ENCODE measurements at places on chromosomes 12 and 14.

- H3K27ac ChIP-seq: no peak overlapping the region
- H3K4me1 ChIP-seq: no peaks in the 10 kb centered on the region
- no peaks in the 10 kb centered on the region for H3K36me3 ChIP-seq
- H3K27me3 ChIP-seq: no peaks in the 10 kb centered on the region
These were observed 216.2 kb downstream of the CPNE8 start for GRCh38 chr12:38689195-38689594.

DNA sequence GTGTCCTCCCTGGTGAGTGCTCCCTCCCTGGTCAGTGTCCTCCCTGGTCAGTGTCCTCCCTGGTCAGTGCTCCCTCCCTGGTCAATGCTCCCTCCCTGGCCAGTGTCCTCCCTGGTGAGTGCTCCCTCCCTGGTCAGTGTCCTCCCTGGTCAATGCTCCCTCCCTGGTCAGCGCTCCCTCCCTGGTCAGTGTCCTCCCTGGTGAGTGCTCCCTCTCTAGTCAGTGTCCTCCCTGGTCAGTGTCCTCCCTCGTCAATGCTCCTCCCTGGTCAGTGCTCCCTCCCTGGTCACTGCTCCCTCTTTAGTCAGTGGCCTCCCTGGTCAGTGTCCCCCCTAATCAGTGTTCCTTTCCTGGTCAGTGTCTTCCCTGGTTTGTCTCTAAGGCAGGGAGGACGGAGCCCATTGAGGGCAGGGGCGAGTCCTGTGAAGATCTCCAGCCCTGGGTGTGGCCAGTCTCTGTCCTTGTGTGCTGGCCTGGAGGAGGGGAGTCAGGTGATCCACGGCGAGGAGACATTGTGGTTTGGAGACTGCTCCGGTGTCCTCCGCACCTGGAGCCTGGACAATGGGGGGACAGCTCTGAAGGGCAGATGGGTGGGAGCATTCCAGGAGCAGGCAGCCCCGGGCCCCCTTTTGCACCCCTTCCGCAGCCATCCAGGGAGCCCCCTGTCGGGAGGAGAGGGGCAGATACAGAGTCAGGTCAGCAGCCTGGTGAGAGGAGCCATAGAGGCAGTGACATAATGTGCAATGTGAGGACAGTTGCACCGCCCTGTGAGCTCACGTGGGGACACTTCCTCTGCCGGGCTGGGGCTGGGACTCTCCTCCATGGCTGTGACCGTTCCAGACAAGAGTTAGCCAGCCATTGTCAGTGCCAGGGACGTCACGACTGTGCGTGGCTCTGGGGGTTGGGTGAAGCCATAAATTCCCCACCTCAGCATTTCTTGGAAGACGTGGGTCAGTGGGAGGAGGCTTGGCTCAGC lies 93.4 kb downstream of the ADGRD1 start:
- H3K27ac ChIP-seq: no peak overlapping the region
- no peak for DNase-seq
- no peaks in the 10 kb centered on the region for H3K36me3 ChIP-seq
- H3K4me1 ChIP-seq: no peaks in the 10 kb centered on the region
- H3K27me3 ChIP-seq: no peaks in the 10 kb centered on the region

DNA sequence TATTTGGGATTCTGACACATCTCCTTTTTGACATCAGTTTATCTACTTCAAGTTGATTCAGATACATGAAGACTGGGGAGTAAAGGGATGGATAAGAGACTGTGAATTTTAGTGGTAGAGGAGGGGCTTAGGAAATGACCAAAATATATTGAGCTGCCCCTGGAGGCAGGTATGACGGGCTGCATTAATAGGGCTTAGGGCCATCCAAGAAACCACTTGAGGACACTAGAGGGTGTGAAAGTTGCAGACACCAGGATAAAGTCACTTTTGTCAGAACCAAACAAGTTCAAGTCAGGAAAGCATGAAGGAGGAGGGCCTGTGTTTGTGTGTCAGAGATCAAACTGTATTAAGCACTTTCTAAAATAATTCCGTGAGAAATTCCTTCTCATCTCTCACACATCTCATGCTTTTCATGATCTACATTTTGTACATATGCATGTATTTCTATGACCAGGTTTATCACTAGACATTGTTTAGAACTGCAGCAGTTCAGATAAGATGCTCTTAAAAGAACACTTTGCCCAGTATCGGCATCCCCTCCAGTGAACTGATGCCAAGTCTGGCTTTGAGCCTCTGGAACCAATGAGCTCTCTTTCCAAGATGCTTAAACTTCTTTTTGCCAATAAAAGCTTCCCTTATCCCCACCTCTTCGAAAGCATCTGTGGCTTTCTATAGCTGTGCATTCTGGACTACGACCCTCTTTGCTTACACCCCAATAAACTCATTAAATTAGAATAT lies 136.9 kb downstream of the SLC38A1 start:
- H3K36me3 ChIP-seq: no peaks in the 10 kb centered on the region
- no peaks in the 10 kb centered on the region for H3K27me3 ChIP-seq
- no peak overlapping the region for H3K27ac ChIP-seq

DNA sequence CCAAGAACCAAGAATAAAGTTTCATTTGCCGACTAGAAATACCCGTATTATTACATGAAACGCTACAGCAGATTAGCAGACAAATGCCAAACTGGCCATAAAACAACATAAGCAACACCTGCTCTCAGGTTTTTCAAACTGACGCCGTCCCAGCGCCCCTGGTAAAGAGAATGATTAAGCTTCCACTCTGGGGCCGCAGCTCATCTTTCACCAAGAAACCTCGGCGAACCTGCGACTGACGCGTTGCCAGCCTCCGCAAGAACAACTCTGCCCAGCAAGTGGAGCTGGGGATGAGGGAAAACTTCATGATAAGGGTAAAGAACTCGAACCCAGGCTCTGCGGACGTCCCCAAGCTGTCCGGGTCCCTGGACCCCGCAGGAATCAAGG lies 530 bp downstream of the ARL1 start:
- H3K4me1 ChIP-seq: 0 out of 2 replicates have a peak, but pooled peaks cover 8% of the 10 kb centered on the region
- H3K4me3 ChIP-seq: peak overlapping the region; percentile 86
- H3K27me3 ChIP-seq: no peaks in the 10 kb centered on the region
- peak; percentile 35 for DNase-seq
- H3K36me3 ChIP-seq: no peaks in the 10 kb centered on the region

DNA sequence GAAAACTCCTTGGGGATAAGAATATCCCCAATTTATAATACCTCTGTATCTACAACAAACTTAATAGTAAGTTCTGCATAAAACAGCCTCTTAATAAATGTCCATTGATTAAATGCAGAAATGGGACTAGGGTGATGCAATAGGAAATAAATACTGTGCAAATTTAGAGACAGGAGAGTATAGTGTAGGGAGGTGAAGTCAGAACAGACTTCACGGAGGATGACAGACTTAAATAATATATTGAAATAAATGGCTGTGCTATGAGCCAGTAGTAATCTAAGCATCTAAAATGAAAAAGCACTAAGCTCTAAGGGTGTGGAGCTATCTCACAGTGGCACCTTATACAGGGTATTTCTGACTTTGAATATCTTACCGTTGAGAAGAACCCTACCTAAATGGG lies 265.3 kb downstream of the GRIN2B start:
- no peak overlapping the region for H3K4me3 ChIP-seq
- H3K27me3 ChIP-seq: no peaks in the 10 kb centered on the region
- H3K27ac ChIP-seq: no peak overlapping the region
- no peak for DNase-seq
- H3K36me3 ChIP-seq: no peaks in the 10 kb centered on the region
- H3K4me1 ChIP-seq: peaks cover 8% of the 10 kb centered on the region

GRCh38 chr14:60204104-60204842 lies 39.1 kb upstream of the DHRS7 start:
- no peak overlapping the region for H3K4me3 ChIP-seq
- no peaks in the 10 kb centered on the region for H3K36me3 ChIP-seq
- H3K27me3 ChIP-seq: no peaks in the 10 kb centered on the region
- DNase-seq: no peak
- no peak overlapping the region for H3K27ac ChIP-seq

- no peaks in the 10 kb centered on the region for H3K4me1 ChIP-seq
- no peak overlapping the region for H3K27ac ChIP-seq
- no peak overlapping the region for H3K4me3 ChIP-seq
These were observed 716 bp upstream of the PTGDR start for GRCh38 chr14:52266782-52267181.

DNA sequence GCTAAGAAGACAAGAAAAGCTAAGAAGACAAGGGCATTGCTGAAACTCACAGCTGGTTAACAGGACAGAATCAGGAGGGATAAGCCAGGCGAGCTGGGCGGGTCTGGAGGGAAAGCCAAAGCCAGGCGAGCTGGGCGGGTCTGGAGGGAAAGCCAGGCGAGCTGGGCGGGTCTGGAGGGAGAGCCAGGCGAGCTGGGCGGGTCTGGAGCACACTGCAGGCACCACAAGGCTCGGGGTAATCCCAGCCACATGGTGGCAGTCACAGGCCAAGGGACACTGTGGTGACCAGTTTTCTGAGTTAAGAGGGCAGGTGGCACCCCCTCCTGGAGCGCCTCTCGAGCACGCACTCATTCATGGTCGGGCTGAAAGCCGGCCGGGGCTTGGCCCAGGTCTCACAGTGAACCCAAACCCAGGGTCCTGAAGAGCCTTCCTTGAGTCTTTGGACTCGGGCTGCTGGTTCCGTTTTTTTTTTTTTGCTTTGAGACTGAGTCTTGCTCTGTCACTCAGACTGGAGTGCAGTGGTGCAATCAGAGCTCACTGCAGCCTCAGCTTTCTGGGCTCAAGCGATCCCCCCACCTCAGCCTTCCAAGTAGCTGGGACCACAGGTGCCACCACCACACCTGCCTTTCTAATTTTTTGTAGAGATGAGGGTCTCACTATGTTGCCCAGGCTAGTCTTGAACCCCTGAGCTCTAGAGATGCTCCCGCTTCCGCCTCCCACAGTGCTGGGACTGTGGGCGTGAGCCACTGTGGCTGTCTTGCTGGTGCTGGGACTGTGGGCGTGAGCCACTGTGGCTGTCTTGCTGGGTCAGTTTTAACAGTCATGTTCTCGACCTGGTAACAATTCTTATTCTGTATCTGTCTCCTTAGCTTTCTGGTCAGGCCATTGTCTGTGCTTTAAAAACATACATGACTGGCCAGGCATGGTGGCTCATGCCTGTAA lies 40.2 kb downstream of the HSP90AA1 start:
- H3K27me3 ChIP-seq: no peaks in the 10 kb centered on the region
- DNase-seq: peak; percentile 88
- peaks cover 3% of the 10 kb centered on the region for H3K36me3 ChIP-seq

Measured in Caco-2 (cell line).